ENCODE measurements at places on chromosomes 5 and 9.

GRCh38 chr5:93247105-93247504, 333.9 kb downstream of the NR2F1-AS1 start:
- no peak for DNase-seq

DNA sequence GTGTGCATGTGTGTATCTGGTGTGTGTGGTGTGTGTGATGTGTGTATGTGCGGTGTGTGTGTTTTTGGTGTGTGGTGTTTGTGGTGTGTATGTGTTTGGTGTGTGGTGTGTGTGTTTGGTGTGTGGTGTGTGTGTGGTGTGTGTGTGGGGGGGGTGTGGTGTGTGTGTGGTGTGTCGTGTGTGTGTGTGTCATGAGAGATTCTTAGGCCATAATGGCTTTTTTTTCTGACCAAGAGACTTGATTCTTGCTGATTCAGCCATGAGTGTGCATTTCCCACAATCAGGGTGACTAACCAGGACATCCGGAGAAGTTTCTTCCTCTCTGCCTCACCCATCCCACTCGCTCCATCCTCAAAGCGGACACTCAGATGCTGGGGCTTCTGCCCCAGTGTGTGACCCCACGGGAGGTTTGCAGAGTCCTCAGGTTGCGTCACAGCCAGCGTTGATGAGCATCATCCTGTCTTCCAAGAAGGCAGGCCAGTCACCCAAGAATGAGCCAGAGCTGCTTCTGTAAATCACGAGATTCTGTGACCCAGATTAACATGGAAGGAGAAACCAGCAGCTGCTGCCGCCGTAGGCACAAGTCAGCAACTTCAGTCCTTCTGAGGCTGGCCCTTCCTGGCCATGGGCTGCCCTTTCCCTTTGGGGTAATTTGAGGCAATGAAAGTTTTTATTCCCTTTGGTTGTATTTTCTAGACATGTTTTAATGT, 12.5 kb upstream of the CTSL start:
- DNase-seq: peak; percentile 94

DNA sequence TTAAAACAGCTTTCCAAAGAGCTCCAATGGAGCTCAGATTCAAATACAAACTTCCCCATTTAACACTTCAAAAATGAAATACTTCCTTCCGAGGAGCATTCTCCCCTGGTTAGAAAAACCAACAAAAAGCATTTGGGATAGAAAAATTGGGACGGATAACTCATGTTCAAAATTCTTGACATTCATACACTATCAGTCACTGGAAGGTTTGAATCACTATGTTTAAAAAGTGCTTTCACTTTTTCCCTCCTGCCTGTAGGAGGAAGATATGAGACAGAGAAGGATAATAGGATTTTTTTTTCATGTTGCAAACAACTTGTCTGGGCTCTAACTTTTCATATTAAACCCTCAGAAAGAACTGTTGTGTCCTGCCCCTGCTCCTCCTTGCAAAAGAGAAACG, 412.0 kb downstream of the ACTL7B start:
- DNase-seq: peak; percentile 56

DNA sequence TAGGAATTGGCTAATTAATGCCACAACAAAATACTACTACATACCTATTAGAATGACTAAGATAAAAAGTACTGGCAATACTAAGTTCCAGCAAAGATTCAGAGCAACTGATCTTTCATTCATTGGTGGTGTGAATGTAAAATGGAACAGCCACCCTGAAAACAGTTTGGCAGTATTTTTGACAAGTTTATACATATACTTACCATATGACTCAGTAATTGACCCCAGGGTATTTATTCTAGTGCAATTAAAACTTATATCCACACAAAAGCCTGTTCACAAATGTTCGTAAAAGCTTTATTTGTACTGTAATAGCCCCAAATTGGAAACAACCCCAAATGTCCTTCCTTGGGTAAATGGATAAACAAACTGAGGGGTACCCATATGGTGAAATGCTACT, 270.8 kb upstream of the ACTBL2 start:
- DNase-seq: peak; percentile 86

DNA sequence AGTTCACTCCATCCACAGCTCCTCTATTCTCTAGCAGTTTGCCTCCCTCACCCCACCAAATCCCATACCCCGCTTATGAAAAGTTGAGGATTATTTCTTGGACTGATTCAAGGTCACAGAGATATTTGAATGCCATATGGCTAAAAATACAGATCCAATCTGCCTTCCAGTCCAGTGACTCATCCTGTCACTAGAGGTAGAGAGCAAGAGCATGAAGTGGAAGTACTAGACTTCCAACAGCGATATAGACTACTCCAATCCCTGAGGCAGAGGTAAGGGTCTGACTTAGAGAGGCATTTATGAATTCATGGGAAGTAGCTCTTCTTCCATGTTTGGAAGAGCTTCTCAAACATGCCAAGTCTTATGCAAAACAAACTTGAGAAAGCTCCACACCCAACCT, 72.4 kb upstream of the CCL21 start:
- no peak for DNase-seq

DNA sequence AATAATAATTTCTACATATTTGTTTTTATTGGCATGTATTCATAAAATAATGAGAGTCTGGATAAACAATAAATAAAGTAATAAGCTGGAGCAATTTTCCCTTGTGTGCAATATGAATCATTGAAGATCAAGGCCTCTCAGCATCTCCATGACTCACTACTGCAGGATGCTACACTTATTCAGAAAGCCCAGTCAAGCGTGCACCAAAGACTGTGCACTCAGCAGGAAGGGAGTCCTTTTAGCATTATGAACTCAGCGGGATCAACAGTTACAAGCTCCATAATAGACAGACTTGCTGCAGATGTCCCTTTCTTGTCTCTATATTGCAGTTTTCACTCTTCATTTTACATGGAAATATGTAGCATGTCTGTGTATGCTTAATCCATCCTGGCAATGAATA, 485.3 kb downstream of the CDH9 start:
- peak; percentile 56 for DNase-seq

DNA sequence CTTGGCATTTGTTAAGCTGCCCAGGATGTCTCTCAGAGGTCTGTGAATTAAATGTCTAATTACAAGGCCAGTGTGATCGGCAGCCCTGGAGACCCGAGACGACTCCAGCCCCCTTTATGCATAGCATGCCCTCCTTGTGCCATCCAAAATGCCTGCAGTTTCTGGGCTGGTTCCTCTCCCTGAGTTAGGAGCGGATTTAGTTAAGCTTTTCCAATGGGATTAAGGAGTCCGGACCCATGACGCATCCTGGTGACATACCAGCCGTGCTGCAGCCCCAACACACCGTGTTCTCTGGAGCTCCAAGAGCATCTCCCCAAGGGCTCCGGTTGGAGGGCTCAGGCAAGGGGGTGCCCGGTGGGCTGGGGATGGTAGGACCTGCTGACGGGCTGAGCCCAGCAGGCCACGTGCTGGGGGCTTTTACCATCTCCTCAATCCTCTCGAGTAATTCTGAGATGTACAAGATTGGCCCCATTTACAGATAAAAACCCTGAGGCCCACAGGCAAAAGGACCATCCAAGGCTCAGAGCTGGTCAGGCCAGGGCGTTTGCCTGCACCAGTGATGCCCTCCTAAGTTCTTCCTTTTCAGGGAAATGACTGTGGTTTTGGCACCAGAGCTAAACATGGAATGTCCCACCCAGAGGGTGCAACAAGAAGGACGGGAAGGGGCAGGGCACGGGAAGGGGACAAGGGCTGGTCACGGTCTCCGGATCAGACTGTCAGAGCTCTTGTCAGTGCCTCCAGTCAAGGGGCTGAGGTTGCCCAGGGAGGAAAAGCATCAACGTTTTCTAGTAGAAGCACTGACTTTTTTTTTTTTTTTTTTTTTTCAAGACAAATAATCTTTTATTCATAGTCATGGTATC, 82.6 kb upstream of the PHYKPL start:
- DNase-seq: no peak

DNA sequence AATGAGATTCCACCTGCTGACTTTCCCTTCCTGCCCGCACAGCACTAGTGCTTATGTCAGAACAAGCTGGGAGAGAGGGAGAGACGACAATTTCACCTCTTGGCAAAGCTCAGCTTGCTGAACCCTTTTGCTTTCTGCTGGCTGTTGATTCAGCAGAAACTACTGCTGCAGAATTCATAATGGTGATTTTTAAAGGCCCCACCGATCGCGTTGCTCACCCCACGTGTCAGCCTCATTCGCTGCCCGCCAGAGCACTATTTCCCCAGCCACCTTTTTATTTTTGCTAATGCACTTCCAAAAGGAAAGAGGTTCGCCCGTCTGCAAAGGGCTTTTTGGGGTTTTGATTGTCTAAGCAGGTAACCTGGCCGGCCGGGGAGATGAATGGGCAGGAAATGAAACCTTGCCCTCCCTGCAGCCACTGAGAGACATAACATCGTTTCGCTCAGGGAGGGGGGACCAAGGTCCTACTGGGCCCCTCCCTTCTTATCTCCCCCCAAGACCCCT, 1.3 kb downstream of the PPP2R2B start:
- DNase-seq: no peak

DNA sequence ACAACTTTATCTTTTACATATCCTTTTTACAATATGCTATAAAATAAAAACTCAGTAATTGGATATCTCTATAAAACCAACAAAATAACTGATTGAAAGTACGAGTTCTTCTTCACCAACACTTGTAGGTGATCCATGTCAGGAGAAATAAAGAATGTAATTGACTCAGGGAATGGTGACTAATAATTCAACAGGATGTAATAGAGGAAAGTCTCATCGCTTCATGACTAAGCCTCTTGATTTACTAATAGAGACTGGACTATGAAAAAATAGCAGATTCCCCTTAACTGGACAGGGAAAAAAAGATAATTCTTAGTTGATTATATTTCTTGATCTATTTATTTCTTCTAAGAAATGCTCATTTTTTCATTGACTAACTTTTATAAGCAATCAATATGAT, 507.7 kb upstream of the PTGER4 start:
- peak; percentile 87 for DNase-seq

DNA sequence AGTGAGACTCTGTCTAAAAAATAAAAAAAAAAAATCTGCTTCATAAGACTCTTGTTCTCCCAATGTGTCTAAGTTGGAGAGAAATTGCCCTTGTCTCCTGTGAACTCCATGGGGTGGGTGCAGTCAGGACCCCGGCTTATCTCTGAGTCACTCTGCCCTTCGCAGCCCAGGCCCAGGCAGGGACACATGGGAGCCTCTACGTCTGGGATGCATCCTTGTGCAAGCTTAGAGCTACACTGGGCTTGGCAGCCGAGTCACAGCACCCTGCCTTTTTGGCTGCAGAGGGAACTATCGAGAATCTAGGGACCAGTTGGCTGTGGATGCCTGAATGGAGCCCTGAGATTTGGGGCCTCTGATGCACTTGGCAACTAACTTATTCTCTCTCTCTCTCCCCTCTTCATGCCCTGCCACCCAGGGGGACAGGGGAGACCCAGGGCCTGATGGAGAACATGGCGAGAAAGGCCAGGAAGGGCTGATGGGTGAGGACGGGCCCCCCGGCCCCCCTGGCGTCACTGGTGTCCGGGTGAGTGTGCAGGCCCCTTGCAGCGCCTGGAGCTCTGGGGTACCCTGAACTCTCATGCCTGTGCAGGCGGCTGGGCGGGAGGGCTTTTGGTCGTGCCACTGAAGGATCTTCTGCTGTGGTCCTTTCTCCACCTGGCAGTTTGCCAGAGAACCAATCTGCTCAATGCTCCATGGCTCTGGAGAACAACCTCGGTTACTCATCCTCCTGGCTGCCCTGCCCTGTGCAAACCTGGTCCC, 47.5 kb upstream of the ORM1 start:
- peak; percentile 62 for DNase-seq

DNA sequence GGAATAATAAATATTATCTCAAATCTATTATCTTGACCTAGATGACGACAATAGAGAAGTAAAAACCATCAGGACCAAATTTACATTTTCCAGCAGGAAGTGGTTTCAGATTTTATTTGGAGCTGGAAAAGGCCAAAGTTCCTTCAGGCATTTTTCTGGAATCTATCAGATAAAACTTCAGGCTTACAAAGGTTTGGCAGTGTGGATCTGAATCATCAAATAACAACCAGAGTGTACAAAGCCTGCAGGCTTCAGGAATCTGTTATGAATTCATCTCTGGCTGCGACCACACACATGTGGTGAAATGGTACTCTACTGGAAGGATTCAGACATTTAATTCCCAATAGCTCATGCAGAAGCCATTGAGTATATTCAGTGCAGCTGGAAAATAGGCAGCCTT, 726.4 kb upstream of the GRAMD2B start:
- DNase-seq: peak; percentile 62

DNA sequence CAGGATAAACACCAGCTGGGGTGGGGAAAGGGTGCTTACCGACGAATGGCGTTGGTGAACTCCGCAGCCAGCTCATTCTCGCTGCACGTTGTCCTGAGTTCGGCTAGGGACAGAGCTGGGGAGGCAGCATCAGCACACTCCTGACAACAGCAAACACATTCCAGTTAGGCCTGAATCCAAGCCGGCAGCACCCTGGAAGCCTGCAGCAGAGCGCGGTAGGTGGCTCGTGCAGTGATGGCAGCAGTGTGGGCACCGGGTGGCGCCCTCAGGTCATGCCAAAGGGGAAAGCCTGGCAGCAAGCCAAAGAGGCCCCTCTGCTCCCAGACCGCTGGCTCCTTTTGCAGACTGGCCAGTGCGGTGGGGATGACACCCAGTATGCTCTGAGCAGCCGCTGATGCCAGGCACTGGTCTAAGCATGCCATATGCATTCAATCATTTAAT, 66.9 kb downstream of the DCP2 start:
- no peak for DNase-seq

DNA sequence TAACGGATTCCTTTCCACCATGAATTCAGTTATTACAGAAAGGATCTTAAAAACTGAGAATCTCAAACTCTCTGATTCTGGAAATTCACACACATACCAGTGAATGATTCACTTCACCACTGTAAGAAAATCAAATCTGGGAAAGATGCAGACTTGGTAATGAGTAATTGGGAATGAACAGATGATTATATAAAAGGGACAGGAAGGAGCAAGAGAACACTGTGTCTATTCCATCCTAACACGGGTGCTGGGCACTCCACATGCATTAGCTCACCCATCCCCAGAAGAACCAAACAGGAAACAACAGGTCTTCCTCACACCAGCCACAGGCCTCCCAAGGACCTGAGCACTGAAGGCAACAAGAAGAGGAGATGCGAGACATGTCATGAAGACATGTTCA, 74.8 kb upstream of the ZNF622 start:
- peak; percentile 73 for DNase-seq

GRCh38 chr9:33446240-33446945, 1.0 kb downstream of the AQP3 start:
- DNase-seq: no peak

Measured in epithelial cell of esophagus (primary cell).